ENCODE measurements at places on chromosomes 2 and 18. TPM values are rescaled to one million over a fixed set of nuclear protein-coding genes. Genes with fewer than 3 reads are reported as not detected.

The UGT1A4 gene
- not detected for total RNA-seq

The NYAP2 gene
- not detected for total RNA-seq

The EFEMP1 gene
- total RNA-seq, result 3,306 TPM

The DLGAP1 gene
- total RNA-seq, result under 0.01 TPM

Measured in dermis microvascular lymphatic vessel endothelial cell (primary cell).